ENCODE measurements at places on chromosomes 2 and 18.

DNA sequence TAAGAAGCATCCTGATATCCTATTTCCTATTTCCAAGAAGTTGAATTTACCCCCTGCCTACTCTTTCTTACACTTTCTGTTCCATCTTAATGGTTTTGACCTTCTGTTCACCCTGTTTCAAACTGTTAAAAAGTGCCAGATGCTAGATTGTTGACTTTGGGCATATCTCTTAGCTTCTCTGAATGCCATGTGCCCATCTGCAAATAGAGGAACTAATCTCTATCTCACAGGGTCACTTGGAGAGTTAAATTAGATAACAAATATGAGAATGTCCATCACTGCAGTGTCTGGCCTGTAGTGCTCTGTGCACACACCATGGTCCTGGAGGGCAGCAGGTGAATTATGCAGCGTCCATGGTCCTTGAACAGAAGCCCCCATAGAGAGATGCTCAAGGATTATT is 83.8 kb downstream of the LRATD1 start:
- DNase-seq: no peak

- no peak for DNase-seq
Measured at GRCh38 chr2:147386284-147386683, 458.5 kb upstream of the ACVR2A start.

DNA sequence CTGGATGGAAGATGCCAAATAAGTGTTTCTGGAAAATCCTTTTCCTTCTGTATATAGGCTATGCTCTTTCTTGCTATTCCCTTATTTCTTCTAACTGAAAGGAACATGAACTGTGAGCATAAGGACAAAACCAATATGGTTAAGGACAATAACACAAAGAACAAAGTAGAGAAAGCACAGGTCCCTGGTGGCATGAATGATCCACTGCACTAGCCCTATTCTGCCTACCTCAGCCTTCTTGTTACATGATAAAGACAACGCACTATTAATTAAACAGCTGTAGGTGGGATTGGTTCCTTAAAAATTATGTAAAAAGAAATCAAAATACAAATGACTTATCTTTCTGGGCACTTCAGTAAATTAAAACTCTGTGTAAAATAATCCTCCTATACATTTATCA is 1.9 kb upstream of the WDR75 start:
- DNase-seq: no peak

GRCh38 chr2:164760179-164760578 is 81.4 kb downstream of the COBLL1 start:
- DNase-seq: no peak

DNA sequence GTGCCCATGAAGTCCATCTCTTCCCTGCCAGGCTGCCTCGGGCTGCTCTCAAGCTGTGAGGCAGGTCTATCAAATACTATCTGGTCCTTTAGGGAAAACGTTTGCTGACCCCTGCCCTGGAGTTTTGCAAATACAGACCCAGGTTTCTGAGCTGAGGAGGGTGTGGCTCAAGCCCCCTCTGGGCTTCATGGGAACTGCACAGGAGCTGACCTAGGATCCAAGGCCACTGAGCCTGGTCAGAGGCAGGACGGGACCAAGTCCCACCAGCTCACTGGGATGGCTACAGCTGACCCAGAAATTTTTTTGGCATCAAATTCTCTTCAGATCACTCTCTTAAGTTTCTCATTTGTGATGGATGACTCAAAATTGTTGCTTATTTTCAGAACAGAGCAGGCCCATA is 14.1 kb downstream of the ZNF516 start:
- DNase-seq: no peak

- no peak for DNase-seq
Measured at GRCh38 chr2:217158928-217159327, 299.1 kb upstream of the TNP1 start.

DNA sequence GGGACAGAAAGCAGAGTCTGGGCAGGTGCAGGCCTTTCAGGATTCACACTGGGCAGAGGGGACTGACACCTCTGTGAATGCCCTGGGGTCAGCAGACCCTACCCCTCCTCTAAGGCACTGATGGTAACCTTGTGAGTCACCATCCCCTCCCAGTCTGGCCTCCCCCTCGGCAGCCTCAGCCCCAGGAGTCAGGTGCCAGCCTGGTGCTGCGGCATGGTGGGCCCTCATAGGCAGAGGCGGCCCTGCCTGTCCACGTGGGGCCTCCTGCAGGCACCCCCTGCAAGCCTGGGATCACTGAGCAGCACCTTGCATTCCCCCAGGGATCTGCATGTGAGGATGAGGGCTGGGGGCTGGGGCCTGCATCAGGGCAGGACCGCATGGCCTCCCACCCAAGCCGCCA is 4.8 kb upstream of the GPR17 start:
- no peak for DNase-seq

DNA sequence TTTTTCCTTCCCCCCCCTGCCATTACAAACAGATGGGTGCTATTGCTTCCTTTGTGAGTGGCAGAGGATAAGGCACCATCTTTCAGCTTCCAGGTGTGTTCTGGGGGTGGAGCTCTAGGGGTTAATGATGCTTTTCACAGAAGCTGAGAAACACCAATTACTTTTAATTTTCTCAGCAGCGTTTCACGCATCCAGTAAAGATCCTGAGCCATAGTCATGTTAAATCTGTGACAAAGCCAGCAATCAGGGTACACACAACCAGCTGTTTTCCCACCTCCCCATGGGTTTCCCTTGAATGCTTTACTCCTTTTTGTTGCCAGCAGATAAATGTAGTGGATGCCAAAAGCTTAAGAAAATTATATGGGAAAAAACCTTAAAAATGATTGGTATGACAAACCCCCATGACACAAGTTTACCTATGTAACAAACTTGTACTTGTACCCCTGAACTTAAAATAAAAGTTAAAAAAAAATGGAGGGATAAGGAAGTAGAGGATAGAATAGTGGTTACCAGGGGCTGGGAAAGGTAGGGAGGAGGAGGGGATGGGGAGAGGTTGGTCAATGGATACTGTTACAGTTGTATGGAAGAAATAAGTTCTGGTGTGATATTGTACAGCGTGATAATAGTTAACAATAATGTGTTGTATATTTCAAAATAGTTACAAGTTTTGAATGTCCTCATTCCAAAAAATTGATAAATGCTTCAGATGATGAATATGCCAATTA is 70.0 kb downstream of the ACOXL start:
- no peak for DNase-seq

- peak; percentile 64 for DNase-seq
Measured at GRCh38 chr2:176652300-176653182, 383.3 kb downstream of the MTX2 start.

- DNase-seq: no peak
Measured at GRCh38 chr2:214992911-214993310, 145.5 kb downstream of the ABCA12 start.

GRCh38 chr2:27710640-27711430 is 47.1 kb downstream of the SLC4A1AP start:
- no peak for DNase-seq

DNA sequence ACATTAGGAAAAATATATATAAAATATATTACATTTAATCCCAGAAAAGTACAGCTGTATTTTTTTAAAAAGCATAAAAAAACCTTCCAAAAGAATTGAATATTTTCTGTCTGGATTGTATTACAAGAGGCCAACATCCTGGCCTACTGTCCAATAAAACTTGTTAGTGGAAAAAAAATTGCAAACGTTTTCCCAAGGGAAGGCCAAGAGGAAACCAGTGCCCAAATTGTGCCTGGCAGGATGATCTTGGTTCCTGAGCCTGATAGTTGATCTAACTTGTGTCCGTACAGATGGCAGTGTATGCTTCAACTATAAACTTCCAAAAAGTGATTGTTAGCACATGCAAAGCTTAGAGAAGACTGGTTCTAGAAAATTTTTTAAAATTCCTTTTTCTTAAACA is 90.6 kb upstream of the LPIN2 start:
- no peak for DNase-seq

- DNase-seq: no peak
Measured at GRCh38 chr18:37471637-37472036, 94.0 kb downstream of the CELF4 start.

GRCh38 chr18:79314838-79315388 is 80.8 kb upstream of the NFATC1 start:
- DNase-seq: no peak

- no peak for DNase-seq
Measured at GRCh38 chr2:29580223-29580622, 341.2 kb downstream of the ALK start.

DNA sequence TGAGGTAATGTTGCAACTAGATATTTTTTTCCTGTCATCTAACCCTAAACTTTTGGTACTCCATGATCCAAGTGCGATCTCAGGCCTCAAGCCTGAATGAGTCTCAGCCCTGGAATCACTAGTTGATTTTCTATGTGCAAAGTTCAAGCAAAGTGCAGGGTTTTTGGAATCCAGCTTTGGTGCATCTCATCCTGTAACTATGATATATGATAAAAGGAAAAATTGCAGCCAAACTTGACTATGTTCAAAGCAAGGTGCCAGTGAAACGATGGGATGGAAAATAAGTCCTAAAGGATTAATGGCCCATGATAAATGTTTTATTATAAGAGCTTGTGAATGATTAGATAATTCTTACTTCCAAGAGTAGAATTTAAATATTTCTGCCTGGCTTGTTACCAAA is 78.9 kb upstream of the NT5C1B start:
- no peak for DNase-seq

- DNase-seq: no peak
Measured at GRCh38 chr18:61896757-61897156, 4.0 kb upstream of the RNF152 start.

DNA sequence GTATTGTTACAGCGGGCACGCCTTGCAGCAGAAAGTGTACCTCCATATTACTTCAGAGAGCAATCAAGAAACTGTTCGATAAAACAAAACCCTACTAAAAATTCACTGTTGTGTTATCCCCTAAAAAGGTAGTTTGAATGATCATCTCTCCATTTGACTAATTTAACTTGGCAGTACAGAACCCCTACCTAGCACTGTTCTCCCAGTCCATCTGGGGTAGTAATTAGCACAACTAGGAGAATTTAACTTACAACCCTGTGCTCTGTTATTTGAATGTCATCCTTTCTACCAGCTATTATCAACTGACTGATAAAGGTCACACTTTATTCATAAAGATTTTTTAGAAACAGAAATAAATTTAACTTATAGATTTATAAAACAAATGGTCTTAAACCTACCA is 121.2 kb downstream of the EPB41L3 start:
- no peak for DNase-seq

DNA sequence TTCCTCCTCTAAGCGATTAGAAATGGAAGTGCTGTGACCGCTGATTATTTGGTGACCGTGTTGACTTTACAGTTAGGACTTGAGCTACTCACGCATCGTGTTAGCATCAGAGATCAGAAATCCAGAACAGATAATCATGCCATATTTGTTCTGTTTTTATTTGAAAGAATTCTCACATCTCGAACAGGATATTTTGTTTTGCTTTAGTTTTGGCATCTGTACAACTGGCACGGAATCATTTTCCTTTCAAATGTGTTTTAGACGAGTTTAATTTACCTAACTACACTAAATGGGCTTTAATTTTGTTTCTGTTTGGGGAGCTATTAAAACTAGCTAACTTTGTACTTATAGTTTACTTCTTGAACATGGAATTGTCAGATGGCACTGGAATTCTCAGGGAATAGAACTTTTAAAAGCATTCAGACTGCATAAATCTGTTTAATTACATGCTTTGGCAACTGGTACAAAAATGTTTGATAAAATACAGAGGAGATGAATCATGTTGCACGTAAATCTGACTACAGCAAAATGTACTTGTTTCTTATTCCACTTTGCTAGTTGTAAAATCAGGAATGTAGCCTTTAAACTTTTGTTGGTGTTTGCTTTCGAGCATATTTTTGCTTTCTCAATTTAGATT is 1.4 kb downstream of the ITPRID2 start:
- no peak for DNase-seq

- DNase-seq: no peak
Measured at GRCh38 chr18:13641551-13642439, 84.6 kb downstream of the FAM210A start.

DNA sequence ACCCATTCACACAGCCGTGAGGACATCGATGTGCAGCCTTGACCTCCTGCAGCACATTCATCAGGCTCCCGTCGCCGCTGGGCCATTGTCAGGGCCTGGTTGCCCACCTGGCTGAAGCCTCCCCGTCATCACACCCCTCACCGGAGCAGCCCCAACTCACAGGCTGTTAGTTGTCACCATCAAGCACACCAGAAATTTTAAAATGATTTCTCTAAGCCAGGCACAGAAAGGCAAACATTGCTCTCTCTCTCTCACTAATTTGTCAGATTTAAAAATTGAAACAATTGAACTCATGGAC is 167.1 kb downstream of the RTP5 start:
- no peak for DNase-seq

- peak; percentile 16 for DNase-seq
Measured at GRCh38 chr2:128372621-128373341, 54.1 kb upstream of the HS6ST1 start.

Measured in activated CD4-positive, alpha-beta T cell treated with anti-CD3 and anti-CD28 coated beads, Interleukin-2, amount 50 U/mL, for 16 hours (primary cell).